ENCODE measurements at places on chromosomes 7 and 10.

DNA sequence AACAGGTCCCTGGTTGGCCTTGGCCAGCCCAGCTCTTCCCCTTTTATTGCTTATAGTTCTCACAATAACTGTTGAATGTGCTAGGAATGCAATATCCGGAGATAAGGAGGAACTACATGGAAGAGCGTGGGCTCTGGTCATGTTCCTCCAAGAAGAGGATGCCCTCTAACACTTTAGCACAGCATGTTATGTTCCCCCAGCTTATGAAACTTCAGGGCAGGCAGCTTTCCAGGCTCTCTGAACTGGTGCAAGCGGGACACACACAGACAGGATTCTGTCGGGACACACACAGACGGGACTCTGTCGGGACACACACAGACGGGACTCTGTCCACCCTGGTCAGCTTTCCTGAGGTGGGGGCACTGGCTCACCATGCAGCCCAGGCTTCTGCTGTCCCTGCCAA lies 141.6 kb downstream of the PKD1L1 start:
- DNase-seq = no peak

DNA sequence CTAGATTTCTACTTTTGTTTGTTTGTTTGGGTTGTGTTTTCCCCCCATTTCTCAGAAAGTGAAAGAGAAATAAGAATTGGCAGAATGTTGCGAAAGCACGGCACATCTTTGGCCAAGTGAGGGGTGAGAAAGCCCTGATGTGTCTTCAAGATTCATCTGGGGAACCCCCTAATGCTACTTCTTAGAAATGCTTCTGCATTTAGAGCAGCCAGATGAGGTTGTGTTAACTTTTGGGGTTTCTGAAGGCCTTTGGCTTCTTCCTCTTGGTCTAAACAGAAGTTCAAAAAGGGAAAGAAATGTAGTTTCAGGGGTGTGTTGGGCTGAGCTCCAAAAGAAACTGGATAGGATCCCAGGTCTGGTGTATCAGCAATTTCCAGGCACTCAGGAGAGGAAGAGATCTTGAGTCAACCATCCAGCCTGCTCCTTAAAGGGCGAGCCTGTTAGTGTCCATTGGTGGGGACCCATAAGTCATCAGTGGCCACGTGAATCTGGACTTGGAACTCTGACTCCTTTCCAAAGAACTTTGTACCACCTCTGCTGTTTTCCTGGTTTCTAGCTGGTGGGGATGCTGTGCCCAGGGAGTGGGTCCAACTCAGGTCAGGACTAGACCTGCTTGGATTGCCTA lies 6.5 kb downstream of the DUSP5 start:
- peak; percentile 47 for DNase-seq

- DNase-seq = no peak
Measured at GRCh38 chr7:118615-119391, 73.6 kb upstream of the FAM20C start.

DNA sequence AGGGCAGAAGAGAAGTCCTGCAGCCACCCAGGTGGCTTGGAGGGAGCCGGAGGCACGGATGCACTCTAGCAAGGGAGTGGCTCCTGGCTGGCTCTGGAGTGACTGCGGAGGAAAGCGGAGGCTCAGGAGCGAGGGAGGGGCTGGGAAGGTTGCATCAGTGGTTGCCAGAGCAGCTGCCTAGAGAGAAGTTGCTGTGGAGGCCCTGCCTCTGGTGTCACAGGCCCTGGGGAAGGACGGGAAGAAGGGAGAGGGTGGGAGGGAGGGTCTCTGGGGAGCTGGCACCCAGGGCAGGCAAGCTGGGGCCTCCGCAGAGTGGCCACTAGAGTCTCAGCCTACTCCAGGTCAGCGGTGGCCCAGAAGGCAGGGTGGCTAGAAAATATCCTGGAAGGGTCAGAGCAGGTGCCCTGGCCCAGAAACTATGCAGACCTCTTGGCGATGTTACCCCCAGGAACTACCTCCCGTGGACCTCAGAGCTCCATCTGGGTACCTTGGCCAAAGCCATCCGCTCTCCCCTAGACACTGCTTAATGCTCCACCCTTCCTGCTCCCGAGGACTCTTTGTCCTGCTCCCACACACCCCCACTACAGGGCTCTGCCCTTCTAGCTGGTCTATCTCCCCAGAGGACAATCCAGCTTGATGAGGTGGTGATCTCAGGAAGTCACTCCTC lies 164.3 kb downstream of the NRF1 start:
- DNase-seq = no peak

DNA sequence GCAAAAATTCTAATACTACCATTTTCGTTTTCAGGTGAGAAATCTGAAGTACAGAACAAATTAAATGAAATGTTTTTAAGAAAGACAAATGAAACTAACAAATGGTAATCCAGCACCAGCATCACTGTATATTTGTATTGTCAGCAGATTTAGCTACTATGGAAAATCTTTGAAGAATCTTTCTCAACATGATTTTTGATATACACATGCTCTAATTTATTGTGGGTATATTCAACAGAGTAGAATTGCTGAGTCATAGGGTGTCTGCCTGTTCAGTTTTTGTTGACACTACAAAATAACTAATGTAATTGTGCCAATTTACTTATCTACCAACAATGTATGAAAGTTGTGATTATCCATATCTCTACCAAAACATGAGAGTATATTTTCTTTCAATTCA lies 437.6 kb downstream of the PCDH15 start:
- DNase-seq = no peak

DNA sequence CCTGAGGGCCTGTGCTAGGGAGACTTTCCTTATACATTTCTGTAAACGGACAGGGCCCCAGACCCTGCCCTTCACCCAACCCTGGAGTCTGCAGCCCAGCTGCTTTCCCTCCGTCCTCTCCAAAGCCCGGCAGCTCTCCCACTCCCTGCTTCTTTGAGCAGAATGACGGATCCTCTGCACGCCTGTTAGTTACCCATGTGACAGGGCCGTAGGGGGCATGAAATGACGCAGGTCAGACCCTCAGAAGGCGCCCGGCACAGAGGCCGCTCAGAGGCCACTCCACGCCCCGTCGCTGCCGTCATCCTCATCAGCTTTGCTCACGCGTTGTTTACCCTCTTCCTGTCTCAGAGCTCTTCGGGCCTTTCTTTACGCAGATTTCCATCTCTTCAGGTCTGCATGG lies 60.2 kb upstream of the MKRN1 start:
- DNase-seq = no peak

DNA sequence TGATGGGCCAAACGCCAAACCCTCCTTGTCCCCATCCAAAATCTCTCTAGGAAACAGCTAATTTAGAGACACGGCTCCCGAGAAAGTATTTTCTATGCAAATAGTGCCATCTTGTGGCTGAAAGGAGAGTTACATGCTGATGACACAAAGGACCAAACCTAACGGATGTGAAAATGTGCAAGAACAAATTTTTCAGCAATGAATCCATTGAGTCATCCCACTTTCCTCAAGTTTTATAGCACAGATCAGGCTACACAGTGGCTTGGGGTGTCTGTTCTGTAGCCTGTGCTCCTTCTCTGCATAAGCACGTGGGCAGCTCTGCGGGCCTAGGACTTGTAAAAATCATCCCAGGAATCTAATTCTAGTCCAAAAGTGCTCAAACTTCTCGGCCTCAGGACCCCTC lies 154.8 kb upstream of the PRR15 start:
- DNase-seq = peak; percentile 72

- no peak for DNase-seq
Measured at GRCh38 chr10:87507879-87508483, 3.3 kb downstream of the MINPP1 start.

GRCh38 chr7:69703099-69703498 lies 104.8 kb downstream of the AUTS2 start:
- peak; percentile 43 for DNase-seq

GRCh38 chr7:55164527-55164926 lies 145.7 kb downstream of the EGFR start:
- DNase-seq = no peak

- peak; percentile 56 for DNase-seq
Measured at GRCh38 chr7:123746931-123747488, 1.8 kb downstream of the WASL start.
